Amniotic epithelial cell (primary cell): ENCODE measurements at places on chromosomes 11 and 22.

DNA sequence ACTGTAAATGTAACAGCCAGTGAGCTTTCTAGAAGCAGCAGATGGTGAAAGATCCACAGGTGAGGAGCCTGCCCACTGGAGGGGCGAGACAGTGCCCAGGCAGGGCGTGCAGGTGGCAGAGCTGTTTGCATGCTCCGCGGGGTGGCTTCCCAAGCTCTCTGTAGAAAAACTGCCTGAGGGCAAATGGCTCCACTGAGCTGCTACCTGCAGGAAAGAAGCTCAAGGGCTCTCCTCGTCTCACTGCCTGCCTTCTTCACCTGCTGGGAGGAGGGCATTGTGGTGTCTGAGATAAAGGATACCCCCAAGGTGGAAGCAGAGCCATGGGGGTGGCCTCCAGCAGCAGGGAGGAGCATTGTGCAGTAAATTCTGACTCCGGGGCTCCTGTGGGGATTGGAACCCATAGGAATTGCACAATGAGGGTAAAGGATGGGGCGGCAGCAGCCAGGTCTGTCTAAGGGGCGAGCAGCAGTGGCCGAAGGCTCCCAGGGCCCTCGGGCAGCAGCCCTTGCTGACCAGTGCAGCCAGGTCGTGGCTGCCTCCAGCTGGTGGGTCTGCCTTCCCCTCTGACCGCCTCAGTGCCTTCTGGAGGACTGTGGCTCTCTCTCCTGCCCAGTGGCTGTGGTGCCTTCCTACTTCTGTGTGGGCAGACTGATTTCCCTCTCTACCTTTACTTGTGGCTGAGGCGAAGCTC lies 28.0 kb upstream of the CABP7 start:
- DNase-seq, result no peak

DNA sequence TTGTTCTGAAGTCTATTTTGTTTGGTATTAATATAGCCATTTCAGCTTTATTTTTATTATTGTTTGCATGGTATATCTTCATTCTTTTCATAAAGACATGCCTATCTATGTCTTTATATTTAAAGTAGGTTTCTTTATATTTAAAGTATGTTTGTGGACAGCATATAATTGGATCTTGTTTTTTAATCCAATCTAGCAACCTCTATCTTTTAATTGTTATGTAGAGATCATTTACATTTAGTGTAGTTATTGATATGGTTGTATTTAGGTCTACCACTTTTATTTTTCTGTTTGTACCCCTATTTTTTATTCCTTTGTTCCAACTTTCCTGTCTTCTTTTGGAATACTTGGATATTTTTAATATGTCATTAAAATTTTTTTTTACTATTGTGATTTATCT lies 13.8 kb downstream of the TPBGL start:
- DNase-seq, result no peak

- DNase-seq, result peak; percentile 91
Measured at GRCh38 chr11:77602381-77603088, 12.8 kb downstream of the AQP11 start.

DNA sequence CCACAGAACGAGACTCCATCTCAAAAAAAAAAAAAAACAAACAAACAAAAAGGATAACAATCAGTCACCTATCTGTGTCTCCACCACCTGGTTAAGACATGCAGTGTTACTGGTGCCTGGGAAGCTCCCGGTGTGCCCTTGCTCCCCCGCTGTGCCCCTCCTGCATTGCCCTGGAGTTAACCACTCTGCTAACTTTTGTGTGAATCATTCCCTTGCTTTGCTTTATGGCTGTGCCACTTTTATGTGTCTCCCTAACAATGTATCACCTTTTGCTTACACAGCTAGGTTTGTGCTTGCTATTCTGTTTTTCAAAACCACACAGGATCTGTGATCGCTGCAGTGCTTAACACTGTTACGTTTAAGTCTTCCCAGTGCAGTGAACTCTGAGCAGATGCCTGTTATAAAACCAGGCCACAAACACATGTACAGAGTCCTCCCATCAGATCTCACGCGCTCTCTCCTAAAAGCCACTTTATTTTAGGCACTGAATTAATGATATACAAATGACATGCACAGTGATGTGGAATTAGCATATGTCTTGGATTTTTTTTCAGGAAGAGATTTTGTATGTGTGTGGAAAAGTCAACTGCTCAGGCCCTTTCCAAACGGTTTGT lies 69.9 kb downstream of the BUD13 start:
- DNase-seq, result no peak

- DNase-seq, result no peak
Measured at GRCh38 chr11:92357344-92357743, 132.7 kb downstream of the FAT3 start.

GRCh38 chr11:33638608-33639007 lies 62.0 kb downstream of the C11orf91 start:
- DNase-seq, result no peak

GRCh38 chr22:16815073-16815472 lies 10.1 kb downstream of the XKR3 start:
- no peak for DNase-seq

GRCh38 chr22:23903328-23903971 lies 9.3 kb downstream of the MIF start:
- peak; percentile 31 for DNase-seq

GRCh38 chr11:73249304-73249703 lies 22.8 kb upstream of the P2RY6 start:
- peak; percentile 49 for DNase-seq

GRCh38 chr22:41598891-41599635 lies 9.4 kb upstream of the PMM1 start:
- no peak for DNase-seq

DNA sequence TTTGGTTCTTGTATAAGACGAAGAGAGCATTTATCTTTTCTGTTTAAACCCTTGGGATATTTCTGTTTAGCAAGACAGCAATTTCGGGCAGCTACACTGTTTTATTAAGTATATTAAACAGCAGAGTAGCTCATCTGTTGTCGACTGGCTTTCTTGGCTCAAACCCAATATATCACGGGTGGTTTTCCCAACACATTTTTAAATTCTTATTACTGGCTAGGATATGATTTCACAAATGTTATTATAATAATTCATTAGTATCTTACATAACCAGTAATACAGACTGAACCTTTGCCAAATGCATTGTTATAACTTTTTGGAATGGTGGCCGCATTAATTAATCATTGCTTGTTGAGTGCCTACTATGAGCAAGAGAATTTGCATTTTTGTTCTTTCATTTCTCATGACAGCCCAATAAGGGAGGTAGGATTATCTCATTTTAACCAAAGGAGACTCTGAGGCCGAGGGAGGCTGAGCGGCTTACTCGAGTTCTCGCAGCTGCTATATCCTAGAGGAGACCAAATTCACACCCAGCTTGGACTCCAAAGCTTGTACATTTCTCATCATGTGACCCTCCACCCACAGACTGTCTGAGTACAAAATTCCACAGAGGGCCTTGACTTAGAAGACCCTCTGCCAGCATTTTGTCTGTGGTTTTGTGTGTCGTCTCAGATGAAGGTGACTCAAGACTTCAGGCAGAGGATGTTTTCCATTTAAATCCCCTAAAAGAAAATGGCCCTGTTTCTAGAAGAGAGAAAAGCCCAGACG lies 304.9 kb downstream of the NTM start:
- DNase-seq, result no peak

DNA sequence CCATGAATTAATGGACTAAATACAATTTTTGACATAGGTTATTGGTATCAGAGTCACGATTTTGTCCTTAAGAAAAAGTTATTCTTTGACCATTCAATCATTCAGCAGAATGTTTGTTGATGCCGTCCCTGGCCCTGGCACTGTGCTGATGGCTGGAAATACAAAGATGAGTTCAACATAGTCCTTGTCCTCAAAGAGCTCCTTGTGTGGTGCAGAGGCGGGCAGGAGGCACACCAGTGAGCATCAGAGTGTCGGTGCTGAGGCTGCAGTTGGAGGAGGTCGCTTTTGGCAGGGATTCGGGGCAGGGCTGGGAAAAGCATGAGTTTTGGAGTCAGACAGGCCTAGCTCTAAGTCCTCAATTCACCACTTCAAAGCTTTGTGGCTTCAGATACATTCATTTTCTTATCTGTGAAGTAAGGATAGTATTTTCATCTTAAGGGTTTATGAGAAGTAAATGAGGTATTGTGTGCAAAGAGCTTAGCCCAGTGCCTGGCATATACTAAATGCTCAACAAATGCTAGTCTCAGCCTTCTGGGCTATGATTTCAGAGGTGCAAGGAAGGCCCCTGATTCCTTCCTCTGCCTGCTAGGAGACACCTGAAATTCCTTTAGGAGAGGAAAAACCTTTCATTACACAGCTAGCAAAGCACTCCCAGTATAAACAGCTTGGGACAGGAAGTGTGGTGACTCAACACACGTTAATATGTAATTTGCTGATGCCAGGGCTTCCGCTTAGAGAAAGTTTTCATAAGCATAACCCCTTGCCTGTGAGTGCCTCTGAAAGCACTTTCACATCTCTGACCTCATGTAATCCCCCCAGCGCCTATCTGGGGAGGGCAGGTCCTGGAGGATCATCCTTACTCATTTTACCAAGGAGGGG lies 113.8 kb downstream of the NECTIN1 start:
- DNase-seq, result peak; percentile 74

- DNase-seq, result peak; percentile 31
Measured at GRCh38 chr11:9367551-9367950, 16.9 kb upstream of the IPO7 start.

DNA sequence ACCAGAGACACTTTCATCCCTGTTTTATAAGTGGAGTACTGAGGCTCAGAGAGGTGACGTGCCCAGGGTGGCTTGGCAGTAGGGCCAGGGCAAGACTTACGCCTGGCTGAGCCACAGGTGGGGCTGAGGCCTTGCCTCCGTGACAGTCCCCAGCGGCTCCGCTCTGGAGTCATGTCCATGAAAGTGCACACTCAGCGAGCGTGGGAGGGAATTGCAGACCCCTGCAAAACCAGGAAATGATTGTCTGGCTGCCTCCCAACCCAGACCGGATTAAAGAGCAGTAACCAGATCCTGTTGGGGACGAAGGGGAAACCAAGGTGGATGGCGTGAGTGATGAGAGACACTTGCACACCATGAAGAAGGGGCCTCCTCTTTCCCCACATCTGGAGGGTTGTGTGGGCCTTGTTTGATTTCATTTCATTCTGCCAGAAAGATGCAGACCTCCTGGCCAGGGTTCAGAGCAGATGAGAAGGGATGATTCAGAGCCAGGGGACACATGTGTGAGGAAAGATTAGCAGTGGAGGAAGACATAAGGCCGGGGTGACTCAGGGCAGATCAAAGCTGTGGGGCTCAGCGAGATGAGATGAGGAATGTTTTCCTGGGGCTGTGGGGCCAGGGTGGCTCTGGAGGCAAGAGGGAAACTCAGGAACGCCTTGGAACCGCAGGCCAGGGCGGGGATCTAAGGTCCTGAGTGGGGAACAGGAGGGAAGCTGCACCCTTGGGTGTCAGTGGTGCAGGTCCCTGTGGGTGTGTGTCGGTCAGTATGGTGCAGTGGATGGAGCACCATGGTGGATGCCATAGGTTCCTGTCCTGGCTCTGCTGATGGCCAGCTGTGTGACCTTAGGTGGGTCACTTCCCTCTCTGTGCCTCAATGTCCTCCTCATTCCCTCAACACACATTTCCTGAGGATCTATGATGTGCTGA lies 29.9 kb upstream of the LRRC32 start:
- DNase-seq, result peak; percentile 94

DNA sequence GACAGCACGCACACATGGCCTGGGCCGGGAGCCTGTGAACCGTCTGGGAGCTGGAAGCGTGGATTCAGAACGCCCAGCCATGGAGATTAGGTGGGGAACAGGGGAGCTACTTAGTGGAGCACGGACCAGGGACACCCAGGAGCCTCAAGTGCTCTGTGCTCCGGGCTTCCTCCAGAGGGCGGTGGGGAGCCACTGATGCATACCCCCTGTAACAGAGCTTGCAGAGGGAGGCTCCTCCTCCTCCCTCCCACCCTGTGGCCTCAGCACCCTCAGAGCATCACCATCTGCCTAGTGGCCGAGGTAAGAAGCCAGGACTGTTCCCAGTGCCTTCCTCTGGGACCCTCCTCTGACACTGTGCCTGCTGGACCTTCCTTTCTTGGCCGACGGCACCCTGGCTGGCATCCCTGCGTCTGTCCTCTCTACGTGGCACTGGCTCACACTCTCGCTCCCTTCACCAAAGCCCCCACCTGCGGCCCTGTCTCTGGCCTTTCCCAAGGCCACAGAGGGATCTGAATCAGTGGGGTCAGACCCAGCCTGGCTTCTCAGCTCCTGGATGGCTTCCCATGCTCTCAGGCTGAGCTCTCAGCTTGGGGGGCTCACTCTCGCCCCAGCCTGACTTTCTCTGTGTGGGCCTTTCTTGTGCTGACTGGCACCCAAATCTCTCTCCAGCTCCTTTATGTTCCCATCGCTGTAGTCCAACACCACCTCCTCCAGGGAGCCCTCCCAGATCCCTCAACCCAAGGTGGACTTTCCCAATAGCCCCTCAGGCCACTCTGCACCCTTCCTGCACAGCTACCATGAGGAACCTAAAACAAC lies 780.9 kb downstream of the BRD1 start:
- no peak for DNase-seq

DNA sequence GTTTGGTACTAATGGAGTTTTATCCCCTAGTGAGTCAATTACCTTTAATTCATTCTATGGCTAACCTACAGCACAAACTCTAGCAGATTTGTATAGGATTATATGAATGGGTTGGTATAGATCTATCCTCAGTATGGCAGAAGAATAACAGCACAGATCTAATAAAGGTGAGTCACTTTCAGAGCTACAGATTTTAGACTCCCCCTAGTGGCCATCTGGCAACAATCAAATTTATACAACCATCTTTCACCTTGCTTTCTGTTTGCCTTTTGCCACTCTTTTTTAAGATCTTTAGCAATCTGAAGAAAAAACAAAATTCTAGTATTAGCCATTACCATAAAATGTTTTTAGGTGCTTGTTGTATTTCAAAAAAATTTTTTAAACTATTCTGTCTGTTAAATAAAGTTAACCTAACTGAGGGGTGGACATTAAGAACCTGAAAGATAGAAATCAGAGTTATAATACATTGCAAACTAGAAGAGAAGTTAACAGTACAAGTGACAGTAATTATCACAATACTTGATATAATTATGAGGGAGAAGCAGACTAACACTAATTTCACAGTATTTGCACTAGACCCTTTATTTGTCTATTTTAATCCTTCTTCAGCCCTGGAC lies 25.8 kb downstream of the DDIAS start:
- DNase-seq, result peak; percentile 55

- DNase-seq, result no peak
Measured at GRCh38 chr22:31754813-31755212, 994 bp downstream of the DEPDC5 start.

DNA sequence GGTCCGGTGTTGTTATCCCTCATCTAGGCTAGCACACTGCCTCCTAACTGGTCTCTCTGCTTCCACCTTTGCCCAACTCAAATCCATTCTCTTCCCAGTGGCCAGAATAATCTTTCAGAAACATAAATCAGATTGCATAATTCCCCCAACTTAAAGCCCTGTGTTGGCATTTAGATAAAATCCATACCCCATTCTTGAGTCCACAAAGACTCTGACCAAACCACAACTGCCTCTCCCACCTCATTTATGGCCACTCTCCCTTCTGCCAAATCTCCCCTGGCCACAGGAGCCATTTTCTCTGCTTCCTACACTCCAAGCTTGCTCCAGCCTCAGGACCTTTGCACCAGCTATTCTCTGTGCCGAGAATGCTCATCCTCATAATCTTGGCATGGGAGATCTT lies 36.8 kb downstream of the IL18 start:
- DNase-seq, result peak; percentile 88

GRCh38 chr22:29987137-29987536 lies 93.1 kb upstream of the HORMAD2 start:
- DNase-seq, result no peak

GRCh38 chr11:4048340-4048739 lies 46.3 kb upstream of the RRM1 start:
- peak; percentile 33 for DNase-seq

GRCh38 chr11:121478226-121478894 lies 25.6 kb upstream of the SORL1-AS1 start:
- no peak for DNase-seq

- peak; percentile 30 for DNase-seq
Measured at GRCh38 chr11:2156416-2157182, 4.4 kb downstream of the INS start.
